Osteoblast (primary cell): ENCODE measurements at places on chromosomes 6 and 20. TPM values are rescaled to one million over a fixed set of nuclear protein-coding genes. Genes with fewer than 3 reads are reported as not detected.

- DNase-seq = no peak
Measured at GRCh38 chr6:24106291-24106690, 19.7 kb upstream of the NRSN1 start.

GRCh38 chr6:146972546-146972945, 231.7 kb upstream of the STXBP5 start:
- no peak for DNase-seq

SMIM13 gene
- total RNA-seq = 8.0 and 8.3 TPM in 2 replicates

DNA sequence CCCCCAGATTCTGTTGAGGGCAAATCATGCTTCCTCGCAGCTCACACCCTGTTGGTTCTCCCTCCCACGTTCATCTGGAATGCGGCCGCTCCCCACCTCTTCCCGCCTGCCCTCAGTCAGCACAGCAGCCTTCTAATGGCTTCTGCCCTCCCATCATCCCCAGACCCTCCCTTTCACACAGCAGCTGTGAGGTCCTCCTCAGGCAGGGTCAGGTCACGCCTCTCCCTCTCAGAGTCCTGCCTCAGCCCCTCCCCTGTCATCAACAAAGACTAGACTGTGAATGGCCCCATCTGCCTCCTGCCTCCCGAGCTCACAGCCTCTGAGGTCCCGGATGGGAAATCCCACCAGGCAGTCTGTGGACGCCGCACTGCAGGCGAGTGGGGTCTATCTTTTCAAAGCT, 7.9 kb upstream of the BHLHE23 start:
- DNase-seq = no peak

- no peak for DNase-seq
Measured at GRCh38 chr20:9015984-9016324, 52.9 kb upstream of the PLCB4 start.

DNA sequence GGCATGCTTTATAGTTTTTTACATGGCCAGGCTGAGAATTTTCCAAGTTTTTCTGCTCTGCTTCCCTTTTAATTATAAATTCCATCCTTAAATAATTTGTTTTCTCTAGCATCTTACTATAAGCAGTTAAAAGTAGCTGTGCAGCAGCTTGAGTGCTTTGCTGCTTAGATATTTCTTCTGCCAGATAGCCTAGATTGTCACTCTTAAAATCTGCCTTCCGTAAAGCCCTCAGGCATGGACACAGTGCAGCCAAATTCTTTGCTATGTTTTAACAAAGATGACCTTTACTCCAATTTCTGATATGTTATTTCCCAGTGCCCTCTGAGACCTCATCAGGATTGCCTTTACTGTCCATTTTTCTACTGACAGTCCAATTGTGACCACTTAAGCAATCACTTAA, 92.6 kb upstream of the SGK1 start:
- DNase-seq = no peak

OR2H2 gene
- total RNA-seq = not detected in 2 replicates

SIRPB1 gene
- 0.72 and 1.2 TPM in 2 replicates for total RNA-seq

- no peak for DNase-seq
Measured at GRCh38 chr6:136767103-136767502, 25.2 kb downstream of the MAP3K5 start.

- peak; percentile 4 for DNase-seq
Measured at GRCh38 chr6:128932061-128932460, 49.1 kb downstream of the LAMA2 start.

DNA sequence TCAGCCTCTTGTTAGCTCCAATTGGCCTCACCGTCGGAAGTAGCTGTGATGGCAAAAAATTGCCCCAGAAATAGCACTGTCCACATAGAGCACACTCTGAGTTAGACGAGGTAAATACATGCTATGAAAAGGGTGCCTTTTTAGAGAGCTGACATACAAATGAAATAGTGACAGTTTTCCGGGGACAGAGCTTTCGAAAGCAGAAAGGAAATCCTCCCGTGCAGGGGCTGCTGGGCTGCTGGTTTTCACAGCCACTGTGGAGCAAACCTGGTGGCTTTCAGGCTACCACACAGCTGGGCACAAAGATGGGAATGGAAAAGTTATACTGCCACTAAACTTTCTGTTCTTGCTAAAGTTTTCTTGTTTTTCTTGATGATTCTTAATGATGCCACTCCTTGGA, 8.3 kb downstream of the SLPI start:
- DNase-seq = no peak

IPCEF1 gene
- total RNA-seq = 0.36 and 0.88 TPM in 2 replicates

DNA sequence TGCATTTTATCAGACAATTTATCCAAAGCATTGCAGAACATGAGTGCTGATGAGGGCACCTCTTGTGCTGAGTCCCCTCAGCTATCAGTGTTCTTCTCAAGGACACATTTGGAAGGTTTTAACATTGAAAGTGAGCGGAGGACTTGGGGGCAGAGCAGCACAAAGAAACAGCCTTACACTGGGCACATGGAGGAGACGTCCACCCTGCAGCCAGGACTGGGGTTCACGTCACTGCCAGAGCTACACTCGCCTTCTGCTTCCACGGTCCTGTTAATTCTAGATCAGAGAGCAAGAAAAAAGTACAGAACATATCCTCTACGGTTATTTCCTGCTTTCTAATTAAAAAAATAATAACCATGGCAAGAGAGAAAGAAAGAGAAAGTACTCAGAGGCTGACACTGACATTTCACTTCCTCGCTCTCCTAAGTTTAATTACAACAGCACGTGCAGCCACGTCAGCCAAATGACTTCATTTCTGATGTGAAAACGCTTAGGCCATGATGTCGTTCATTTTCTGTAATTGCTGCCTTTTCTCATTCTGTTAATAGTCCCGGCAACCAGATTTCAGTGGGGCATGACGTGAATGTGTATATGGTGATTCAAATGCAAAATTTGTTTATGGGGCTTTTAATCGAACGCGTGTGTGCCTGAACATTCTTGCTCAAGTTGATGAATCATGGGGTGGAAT, 5.1 kb downstream of the PRND start:
- DNase-seq = peak; percentile 75

DNA sequence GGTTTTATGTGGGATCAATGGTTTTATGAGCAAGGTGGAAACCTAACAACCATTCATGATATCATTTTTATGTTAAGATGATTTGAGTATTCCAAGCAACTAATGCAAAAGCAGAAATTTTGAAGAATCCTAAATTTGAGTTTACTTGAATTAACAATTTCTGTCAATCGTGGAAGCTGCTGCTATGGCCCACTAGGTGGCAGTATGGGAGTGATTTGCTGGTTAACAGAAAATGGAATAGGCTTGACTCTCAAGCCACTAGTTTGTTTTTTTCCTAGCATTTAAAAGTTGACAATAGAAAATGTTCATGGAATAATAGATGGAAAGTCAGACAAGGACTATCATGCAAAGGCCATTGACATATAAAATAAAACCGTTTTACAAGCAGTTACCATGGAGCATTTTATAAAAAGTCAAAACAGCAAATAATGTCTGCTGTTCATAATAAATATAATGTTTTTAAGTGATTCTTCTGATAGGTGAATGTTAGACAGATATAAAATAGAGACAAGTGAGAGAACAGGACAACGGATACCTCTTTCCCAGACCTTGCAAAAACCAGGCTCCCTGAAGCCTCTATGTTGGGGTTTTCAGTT, 43.0 kb upstream of the TMEM200A start:
- DNase-seq = peak; percentile 21

- peak; percentile 87 for DNase-seq
Measured at GRCh38 chr20:20365480-20366161, 2.3 kb upstream of the INSM1 start.

DNA sequence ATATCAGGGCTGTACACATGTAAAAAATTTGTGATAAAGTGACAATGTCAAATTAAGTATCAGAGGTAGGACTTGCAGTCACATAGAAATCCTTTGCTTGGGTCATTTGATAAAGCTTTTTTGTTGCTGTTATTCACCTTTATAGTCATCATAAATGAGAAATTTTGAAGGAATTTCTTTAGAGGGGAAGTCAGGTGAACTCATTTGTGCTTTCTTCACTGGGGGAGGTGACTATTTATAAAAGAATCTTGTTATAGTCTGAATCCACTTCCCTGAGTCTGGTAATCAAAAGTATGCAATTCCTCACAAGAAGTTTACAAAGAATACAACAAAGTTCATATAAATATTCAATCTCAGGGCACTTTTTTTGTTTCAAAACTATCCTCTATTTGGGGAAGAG, 47.7 kb downstream of the FRK start:
- no peak for DNase-seq

DNA sequence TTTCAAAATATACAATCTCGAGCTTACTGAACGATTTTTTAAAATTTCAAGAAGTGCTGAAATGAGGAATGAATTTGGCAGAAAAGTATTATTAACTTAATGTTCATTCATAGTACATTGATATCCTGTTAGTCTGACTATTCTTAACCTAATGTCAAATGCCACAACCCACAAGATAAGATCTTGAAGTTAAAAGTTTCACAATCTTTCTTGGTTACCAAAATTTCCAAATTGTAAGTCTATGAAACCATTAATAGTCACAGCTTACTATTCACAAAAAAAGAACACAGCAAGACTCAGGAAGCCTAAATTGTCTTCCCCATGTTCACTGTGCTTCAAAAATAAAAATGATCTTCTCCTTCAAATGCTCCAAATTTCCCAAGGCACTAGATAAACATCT, 71.3 kb downstream of the HACE1 start:
- no peak for DNase-seq

- DNase-seq = no peak
Measured at GRCh38 chr6:39113788-39114187, 1.2 kb downstream of the SAYSD1 start.

DNA sequence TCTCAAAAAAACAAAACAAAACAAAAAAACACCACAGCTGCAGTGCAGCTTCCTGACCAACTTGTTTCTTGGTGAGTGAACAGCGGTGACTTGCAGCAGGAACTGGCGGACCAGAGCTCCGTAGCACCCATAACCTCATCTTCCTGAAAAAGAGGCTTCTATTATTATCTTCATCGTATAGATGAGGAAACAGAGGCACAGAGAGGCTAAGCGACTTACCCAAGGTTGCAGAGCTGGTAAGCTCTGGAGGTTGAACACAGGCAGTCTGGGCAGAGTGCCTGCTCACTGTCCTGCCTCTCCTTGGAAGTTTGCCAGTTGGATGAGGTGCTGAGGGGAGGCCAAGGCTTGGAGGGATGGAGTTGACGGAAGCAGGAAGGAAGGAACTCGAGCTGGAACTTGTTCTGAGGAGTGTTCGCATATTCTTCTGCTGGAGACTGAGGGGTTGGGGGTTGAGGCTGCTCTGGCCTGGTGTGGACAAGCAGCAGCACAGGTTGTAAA, 47.9 kb upstream of the CCDC167 start:
- no peak for DNase-seq

DNA sequence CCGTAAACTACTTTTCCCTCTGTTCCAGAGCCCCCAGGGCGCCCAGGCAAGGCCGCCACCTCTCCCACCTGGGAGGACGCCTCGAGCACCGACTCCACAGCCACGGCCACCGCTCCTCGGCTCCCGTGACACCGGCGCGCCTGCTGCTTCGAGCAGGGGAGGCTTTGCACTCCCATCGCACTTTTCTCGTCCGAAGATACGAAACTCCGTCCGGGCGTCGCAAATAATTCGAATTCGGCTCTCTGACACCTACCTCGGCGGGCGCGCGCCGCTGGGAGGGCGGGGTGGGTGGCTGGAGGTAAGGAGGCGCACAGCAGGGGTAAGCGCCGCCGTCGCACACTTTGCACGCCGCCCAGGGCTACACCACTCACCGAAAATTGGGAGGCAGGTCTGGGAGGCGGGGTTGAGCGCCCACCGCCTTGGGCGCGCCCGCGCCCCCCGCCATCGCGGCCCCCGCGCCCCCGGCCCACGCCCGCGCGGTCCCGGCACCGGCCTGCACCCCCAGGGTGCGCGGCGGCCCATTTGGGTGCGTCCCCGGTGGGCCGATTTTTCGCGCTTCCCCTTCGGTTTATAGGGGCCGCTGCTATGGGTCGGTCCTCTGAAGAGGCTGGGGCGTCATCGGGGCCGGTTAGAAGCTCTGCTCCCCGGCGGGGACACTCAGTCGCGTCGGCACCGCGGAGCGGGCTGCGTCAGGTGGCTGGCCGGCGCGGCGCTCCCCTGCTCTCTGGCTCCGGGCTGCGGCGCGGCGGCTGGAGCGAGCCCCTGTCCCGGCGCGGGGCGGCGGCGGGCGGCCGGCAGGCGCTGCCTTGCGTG, 36.2 kb downstream of the GNAS start:
- DNase-seq = peak; percentile 96

GABRR2 gene
- total RNA-seq = not detected in 2 replicates

DNA sequence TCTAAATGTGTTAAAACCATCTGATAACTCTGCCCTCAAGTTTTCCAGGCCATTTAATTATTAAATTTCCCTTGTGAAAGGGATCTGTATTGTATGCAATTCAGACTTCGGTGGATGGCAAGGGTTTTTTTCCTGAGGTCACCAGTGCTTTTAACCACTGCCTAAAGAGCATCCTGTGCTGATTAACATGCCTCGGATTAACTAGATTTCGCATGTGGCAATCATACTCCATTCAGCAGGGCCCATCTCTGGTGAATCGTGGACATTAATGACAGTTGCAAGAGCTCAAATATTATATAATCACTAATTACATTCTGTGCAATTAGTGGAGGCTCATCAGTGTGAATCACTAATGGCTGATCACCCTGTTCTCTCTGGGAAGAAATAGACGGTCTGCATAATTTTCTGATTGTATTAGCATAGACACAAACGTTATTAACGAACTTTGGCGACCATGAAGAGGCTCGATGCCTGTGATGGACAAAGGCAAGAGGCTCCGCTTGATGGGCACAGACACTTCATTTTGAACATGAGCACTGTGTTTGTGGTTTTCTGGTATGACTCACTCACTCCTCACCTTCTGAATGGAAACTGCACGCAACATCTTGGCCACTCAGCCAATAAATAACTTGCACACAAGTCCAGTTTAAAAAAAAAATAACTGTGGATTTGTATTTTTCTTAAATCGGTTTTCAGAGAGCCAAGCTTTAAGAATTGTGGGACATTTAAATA, 31.4 kb downstream of the LINC00237 start:
- DNase-seq = no peak

GRCh38 chr20:46954490-46955038, 59.9 kb downstream of the EYA2 start:
- peak; percentile 94 for DNase-seq

COL9A1 gene
- not detected in 2 replicates for total RNA-seq

GRCh38 chr6:89581689-89582088, 56.9 kb downstream of the LYRM2 start:
- no peak for DNase-seq

- no peak for DNase-seq
Measured at GRCh38 chr20:11792568-11792953, 125.1 kb upstream of the BTBD3 start.

LY6G5C gene
- total RNA-seq = 0.59 and 0.72 TPM in 2 replicates

DNA sequence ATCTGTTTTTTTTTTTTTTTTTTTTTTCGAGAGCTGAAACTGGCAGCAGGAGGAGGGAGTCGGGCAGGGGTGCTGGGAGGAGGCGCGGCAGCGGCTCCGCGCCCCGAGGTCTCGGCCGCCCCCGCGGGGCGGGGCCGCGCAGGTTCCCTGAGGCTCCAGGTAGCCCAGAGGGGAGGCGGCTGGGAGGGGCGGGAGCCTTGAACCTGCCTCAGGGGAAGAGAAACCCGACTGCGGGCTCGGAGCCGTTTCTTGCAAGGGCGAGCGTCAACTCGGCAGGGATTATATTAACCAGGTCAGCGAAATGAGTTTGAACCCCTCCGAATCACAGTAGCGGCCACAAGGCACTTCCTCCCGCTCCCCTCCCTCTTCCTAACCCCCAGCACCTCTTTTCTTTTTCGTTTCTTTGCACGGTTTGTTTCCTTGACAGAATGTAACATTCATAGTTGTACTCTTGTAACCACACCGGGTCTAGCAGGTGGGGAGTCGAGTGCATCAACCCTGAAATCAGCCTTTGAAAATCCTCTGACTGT, 2.0 kb downstream of the MYB start:
- peak; percentile 80 for DNase-seq

GRCh38 chr20:43590036-43590391, 723 bp upstream of the IFT52 start:
- no peak for DNase-seq

OR12D3 gene
- not detected in 2 replicates for total RNA-seq

SLC22A1 gene
- 0.72 and 1.2 TPM in 2 replicates for total RNA-seq

GPLD1 gene
- total RNA-seq = 0.72 and 0.88 TPM in 2 replicates
